Stimulated activated CD4-positive, alpha-beta T cell treated with anti-CD3 and anti-CD28 coated beads, Interleukin-4, amount 100 ng/mL, for 24 hours (primary cell): ENCODE measurements at places on chromosomes 6 and 20.

GRCh38 chr6:149458806-149459205 is 26.0 kb downstream of the ZC3H12D start:
- DNase-seq, result peak; percentile 13

- DNase-seq, result no peak
Observed at GRCh38 chr20:23683281-23683680, 5.6 kb downstream of the CST4 start.

GRCh38 chr20:50804437-50805348 is 9.8 kb downstream of the BCAS4 start:
- no peak for DNase-seq

GRCh38 chr6:117448732-117449485 is 23.2 kb upstream of the ROS1 start:
- no peak for DNase-seq

DNA sequence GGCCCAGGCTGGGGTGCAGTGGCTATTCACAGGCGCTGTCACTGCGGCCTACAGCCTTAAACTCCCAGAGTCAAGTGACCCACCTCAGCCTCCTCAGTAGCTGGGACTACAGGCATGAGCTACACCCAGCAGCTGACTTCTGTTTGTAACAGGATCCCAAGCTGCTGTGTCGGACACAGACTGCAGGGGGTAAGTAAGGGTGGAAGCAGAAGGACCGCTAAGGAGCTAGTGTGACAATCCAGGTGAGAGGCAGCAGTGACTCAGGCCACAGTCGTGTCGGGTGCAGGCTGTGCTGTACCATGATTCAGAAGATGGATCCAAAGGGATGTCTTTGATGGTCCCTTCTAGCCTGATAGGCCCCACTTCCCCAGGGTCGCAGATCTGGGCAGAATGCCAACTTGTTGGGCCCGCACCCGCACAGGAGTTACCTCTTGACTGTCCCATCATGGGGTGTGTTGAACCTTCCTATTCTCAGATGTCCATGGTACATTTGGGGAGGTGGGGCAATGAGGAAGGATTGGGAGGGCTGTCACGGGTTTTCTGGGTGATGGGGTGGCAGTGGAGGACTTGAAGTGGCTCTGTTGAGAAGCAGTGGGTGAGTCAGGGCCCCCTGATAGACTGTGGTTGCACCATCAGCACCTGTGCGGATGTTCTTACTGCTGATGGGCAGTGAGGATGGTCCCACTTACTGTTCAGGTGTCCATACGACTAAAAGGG is 25.3 kb downstream of the AAR2 start:
- no peak for DNase-seq

- no peak for DNase-seq
Observed at GRCh38 chr6:26269531-26270485, 95.2 kb upstream of the BTN3A2 start.

DNA sequence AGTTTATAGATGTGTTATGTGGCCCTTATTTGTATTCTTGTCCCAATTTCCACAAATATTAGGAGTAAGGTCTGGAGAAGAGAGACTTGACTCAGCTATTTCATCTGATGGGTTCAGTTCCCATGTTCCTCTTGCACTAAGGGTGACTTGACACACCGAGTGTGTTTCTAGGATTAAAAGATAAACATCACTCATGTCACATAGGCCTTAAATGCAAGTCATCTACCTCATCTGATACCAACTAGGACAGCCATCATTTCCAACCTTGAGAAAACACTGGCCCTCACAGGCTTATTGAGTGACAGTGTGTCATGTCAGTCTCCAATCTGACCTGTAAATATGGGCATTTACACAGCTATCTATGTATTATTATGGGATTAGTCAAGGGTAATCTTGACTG is 53.0 kb upstream of the ADGRF5 start:
- no peak for DNase-seq
